PC-9 (cell line): ENCODE measurements at places on chromosomes 12 and 14. TPM values are rescaled to one million over a fixed set of nuclear protein-coding genes. Genes with fewer than 3 reads are reported as not detected.

Gene CFAP73
- 1.3 and 1.9 TPM in 2 replicates for total RNA-seq

DNA sequence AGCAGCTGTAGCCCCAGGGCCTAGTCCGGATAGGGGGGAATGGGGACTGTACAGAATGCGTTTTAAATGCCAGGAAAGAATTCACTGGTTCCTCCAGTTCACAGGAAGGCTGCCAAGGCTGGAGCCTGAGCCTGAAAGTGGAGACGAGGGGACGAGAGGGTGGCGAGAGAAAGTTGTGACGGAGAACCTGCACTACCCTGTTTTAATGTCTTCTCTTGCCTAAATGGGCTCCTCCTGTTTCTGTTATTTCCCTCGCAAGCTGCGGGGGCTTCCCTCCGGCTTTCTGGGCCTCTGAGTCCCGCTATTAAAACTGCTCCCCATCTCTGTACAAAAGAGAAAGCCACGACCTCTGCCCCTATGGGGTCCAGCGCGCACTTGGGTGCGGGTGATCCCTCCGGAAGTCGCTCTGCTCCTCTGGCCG is 4.5 kb downstream of the C1QL4 start:
- no peak for DNase-seq

DNA sequence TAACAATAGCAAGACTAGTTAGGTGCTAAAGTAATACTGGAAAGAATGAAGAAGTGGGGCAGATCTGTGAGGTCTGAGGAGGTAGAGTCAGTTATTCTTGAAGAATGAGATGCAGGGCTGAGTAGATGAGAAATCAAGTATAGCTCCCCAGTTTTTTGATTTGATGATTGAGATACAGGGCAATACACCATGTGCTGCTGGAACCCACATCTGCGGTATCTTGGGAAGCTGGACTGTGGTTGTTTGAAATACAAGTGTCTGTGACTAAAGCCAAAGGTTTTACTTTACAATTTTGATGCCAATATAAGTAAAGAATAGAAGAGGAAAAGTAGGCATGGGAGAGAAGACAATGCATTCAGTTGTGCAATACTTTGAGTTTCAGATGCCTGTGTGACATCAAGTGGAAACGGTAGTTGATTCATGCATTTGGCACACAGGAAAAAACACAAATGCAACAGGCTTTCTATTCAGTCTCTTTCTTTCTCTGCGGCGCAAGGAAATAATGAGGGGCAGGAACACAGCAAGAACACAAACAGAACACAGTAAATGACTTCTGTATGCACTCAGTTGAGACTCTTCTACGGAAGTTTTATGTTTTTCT is 190.2 kb upstream of the SLC38A2 start:
- DNase-seq = no peak

Gene PDZRN4
- total RNA-seq = not detected in 2 replicates

DNA sequence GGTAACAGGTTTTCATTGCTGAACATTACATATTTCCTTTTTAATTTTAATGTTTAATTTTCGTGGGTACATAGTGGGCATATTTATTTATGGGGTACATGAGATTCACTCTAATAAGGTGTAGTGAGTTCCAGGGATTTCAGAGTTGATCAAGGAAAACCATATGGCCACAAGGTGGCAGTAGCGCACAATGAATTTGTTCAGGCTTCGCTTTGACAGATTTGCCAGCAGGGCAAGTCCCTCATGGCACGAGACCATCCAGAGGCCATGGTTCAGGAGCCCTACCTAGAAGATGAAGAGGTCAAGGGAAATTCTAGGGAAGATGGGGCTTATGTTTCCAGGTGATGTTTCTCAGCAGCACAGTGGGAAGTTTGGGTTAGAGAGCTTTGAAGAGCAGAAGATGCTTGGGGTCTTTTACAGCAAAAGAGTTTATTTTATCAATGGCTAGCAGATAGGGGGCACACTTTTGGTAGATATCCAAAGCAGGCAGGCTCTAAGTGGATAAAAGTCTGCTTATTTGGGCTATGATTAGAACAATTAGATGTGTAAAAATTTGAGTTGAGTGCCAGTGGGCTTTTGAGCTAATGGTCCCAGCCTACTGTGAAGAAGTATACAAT is 1004.4 kb downstream of the AACS start:
- peak; percentile 60 for DNase-seq

GRCh38 chr14:106586098-106586704 is 1059.8 kb downstream of the TMEM121 start:
- no peak for DNase-seq

Gene STXBP6
- 10.0 and 12.3 TPM in 2 replicates for total RNA-seq

Gene CCDC38
- 0.25 and 0.35 TPM in 2 replicates for total RNA-seq

Gene KRT78
- total RNA-seq = 1.5 and 1.7 TPM in 2 replicates

Gene EEF1AKMT3
- 13.1 and 17.8 TPM in 2 replicates for total RNA-seq

Gene KRT77
- not detected in 2 replicates for total RNA-seq

DNA sequence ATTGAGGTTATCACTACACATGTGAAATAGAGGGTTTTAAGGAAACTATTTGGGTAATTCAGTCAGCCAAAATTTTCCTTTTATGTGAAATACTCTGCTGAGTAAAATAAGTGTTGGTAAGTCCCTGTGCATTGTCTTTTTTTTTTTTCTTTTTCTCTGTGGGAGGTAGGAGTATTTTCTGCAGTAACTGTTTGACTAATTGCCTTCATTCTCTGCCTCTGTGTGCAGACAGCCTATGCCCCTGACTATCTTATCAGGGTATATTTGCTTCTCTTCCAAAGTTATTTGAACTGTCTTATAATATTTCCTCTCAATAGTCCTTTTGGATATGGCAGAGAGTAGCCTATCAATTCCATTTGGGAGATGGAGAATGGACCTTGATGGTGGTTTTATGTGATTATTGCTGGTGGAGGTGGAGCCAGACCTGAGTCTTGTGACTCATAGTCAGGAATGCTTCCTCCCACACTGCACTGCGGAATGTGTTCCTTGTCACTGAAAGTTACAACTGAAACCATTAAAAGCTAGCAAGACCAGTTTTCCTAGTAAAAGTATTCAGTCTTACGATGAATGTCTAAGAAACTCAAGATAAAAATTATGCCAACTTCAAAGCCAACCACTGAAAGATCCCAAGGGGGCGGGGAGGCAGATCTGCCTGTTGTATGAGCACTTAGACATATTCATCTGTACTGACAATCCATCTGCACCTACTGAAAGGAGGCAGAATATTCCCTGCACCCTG is 40.9 kb upstream of the STXBP6 start:
- DNase-seq = peak; percentile 71

DNA sequence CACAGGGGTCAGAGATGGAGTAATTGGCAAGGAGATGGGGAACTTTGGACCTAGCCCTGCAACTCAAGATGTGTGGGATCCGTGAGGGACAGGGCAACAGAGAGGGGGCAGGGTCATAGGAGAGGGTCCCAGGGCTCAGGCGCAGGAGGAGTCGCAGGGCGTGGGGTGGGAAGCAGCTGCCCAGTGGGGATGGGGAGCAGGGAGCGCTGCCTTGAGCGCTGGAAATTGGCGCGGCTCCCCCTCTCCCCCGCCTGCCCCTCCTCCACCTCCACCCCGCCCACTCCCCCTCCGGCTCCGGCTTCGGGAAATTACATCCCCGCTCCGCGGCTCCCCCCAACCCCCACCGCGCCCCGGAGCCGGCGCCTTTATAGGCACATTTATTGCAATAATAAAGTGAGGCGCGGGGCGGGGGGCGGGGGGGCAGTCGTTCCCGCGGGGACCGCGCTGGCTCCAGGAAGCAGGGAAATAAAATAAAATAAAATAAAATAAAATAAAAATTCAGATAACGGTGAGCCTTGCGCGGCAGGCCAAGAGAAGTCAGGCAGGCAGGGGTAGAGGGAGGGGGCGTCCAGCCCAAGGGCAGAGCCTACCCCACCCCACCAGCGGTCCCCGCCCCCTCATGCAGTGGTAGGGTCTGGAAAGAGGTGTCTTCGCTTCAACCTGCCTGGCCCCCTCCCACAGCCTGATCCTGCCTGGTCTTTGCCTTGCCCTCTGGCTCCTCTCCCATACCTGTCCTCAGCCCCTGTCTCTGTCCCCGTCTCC is 3.6 kb downstream of the NXPH4 start:
- DNase-seq = no peak

Gene RERGL
- total RNA-seq = not detected in 2 replicates

DNA sequence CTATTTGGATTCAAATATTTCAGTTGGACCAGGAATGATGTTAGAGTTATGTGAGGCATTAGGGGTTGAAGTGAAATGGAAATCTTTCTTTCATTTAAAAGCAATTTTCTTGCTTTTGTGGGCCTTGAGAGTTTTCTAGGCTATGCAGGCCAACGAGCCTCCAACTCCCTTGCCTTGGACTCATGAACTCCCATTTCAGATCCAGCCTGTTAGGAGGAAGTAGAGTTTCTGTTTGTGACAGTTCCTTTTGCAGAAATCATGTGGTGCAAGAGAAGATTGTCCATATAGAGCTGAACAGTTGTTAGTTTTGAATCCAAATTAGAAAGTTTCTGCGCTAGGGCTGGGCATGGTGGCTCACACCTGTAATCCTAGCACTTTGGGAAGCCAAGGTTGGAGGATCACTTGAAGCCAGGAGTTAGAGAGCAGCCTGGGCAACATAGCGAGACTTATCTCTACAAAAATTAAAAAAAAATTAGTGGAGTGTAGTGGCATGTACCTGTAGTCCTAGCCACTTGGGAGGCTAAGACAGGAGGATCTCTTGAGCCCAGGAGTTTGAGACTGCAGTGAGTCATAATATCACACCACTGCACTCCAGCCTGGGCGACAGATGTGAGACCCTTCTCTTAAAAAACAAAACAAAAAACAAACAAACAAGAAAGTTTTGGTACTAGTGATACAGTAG is 47.3 kb upstream of the MED13L start:
- no peak for DNase-seq

Gene ESR2
- 0.20 TPM in 1 of 2 replicates, not detected in the other for total RNA-seq

- no peak for DNase-seq
Observed at GRCh38 chr14:85300107-85300506, 229.8 kb upstream of the FLRT2 start.

GRCh38 chr12:59405992-59406391 is 189.8 kb upstream of the SLC16A7 start:
- no peak for DNase-seq

Gene KITLG
- 15.8 and 17.4 TPM in 2 replicates for total RNA-seq

DNA sequence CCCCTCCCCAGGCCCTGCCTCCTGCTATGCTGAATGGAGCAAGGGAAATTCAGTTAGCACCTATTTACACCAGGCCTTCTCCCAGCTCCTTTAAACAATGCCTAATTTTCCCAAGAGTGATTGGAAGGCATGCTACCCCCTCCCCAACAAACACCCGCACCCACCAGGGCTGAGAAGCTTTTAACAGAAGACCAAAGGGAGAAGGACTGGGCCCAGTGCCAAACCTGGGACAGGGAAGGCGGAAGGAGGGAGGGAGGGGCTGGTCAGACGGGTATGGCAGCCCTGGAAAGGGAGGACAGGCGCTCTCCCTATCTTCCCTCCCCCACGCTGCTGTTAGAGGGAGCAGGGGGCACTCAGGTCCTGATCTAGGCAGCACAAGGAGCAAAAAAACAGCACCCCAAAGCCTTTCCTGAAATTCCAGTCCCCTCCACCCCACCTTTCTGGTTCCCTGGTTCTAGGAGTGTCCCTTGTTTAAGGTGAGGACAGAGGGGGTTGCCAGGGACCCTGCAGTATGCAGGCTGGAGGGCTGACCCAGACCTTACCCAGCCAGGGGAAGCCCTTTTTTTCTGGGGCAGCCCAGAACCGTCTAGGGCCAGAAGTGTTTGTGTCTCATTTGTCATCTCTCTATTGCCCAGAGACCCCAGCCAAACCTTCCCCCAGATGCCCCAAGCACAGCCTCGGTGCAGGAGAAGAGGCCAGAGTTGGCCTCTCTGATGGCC is 2.4 kb upstream of the KRT8 start:
- peak; percentile 89 for DNase-seq

DNA sequence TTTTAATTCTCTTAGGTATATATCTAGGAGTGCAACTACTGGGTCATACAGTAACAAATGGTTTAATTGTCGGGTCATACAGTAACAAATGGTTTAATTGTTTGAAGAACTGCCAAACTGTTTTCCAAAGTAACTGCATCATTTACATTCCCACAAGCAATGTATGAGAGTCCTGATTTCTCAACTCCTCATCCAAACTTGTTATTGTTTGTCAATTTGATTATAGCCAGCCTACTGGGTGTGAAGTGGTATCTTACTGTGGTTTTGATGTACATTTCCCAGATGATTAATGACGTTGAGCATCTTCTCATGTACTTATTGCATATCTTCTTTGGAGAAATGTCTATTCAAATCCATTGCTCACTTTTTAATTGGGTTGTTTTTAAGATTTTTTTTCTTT is 67.6 kb upstream of the CFL2 start:
- DNase-seq = no peak

GRCh38 chr12:104738776-104739642 is 219.1 kb downstream of the SLC41A2 start:
- no peak for DNase-seq

Gene CLEC2A
- not detected in 2 replicates for total RNA-seq

DNA sequence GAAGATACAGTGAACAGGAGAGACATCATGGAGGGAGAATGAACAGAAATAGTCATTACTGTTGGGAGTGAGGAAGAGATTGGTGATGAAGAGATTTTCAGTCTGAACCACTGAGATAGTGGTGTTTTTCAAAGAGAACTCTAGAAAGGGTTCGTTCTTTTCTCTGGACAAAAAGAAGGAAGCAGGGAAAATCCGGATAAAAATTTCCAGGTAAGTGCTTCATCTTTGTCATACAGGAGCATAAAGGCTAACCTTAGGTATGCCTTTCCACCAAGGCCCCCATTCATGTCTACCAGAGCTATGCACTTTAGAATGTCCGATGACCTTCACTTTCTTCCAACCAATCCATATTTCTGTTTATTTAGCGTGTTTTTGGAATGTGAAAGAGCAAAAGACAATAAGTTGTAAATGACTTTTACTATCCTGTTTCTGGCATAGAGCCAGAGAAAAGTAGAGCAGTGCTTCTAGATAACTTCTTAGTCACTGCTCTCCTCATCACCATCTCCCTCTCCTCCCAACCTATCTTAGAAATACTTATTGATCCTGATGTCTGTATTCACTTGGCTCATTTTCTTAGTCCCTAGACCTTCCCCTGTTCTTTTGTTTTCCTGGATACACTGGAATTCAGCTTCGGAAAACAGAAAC is 116.5 kb downstream of the TTC6 start:
- DNase-seq = no peak

DNA sequence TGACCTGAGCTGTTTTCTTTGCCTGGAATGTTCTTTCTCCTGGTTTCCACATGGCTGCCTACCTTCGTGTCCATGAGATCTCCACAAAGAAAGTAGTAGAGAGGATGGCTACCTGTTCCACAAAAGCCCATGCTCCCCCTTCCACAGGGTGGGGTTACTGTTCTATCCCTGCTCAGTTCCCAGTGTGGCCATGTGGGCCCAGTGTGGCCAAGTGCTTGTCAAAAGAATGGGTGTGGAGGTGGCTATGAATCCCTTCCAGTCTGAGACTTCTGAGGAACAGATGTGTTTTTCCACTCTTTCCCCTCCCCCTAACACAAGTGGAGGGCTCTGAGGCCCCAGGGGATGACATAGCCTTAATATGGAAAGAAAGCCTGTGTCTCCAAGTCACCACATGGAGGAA is 26.2 kb upstream of the HSP90B1 start:
- no peak for DNase-seq
